Epithelial cell of alveolus of lung (primary cell): ENCODE measurements at places on chromosomes 13 and 19. TPM values are rescaled to one million over a fixed set of nuclear protein-coding genes. Genes with fewer than 3 reads are reported as not detected.

The TINCR gene
- not detected in 2 replicates for total RNA-seq

The ZNF681 gene
- total RNA-seq, result 1.0 and 1.8 TPM in 2 replicates

The CCDC70 gene
- total RNA-seq, result not detected in 2 replicates

The ZNF675 gene
- total RNA-seq, result 4.2 and 4.7 TPM in 2 replicates

The C19orf67 gene
- total RNA-seq, result not detected in 2 replicates

The BICRA gene
- 3.4 and 10.7 TPM in 2 replicates for total RNA-seq

The ZNF888 gene
- total RNA-seq, result 2.2 and 2.7 TPM in 2 replicates

The IL11 gene
- total RNA-seq, result 12.8 and 57.4 TPM in 2 replicates

The FCGBP gene
- under 0.01 TPM in 1 of 2 replicates, not detected in the other for total RNA-seq

The UBE2L5 gene
- not detected in 2 replicates for total RNA-seq
